ENCODE measurements at places on chromosomes 16 and 17.

DNA sequence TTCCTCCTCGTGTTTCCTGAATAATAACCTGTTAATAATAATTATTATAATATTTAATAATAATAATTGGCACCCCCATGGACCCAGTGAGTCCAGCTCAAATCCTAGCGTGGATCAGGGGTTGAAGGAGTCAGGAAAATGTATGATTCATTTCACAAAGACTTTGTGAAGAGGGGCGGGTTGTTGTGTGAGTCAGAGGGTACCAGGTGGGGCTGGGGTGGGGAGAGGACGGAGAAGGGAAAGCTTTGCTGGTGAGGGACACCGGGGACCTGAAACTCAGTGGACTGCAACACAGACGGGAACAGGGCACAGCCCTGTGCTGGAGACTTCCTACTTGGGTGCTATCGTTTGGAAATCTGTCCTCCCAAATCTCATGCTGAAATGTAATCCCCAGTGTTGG lies 3.1 kb upstream of the ADORA2B start:
- H3K27me3 ChIP-seq: no peaks in the 10 kb centered on the region
- DNase-seq: no peak
- H3K4me1 ChIP-seq: peaks cover 16% of the 10 kb centered on the region
- H3K4me3 ChIP-seq: no peak overlapping the region
- H3K27ac ChIP-seq: no peak overlapping the region
- no peaks in the 10 kb centered on the region for H3K36me3 ChIP-seq

GRCh38 chr17:72526769-72527168 lies 405.9 kb downstream of the SOX9 start:
- peaks cover 20% of the 10 kb centered on the region for H3K4me1 ChIP-seq
- no peak for DNase-seq
- H3K27me3 ChIP-seq: no peaks in the 10 kb centered on the region
- H3K4me3 ChIP-seq: no peak overlapping the region
- H3K27ac ChIP-seq: no peak overlapping the region

DNA sequence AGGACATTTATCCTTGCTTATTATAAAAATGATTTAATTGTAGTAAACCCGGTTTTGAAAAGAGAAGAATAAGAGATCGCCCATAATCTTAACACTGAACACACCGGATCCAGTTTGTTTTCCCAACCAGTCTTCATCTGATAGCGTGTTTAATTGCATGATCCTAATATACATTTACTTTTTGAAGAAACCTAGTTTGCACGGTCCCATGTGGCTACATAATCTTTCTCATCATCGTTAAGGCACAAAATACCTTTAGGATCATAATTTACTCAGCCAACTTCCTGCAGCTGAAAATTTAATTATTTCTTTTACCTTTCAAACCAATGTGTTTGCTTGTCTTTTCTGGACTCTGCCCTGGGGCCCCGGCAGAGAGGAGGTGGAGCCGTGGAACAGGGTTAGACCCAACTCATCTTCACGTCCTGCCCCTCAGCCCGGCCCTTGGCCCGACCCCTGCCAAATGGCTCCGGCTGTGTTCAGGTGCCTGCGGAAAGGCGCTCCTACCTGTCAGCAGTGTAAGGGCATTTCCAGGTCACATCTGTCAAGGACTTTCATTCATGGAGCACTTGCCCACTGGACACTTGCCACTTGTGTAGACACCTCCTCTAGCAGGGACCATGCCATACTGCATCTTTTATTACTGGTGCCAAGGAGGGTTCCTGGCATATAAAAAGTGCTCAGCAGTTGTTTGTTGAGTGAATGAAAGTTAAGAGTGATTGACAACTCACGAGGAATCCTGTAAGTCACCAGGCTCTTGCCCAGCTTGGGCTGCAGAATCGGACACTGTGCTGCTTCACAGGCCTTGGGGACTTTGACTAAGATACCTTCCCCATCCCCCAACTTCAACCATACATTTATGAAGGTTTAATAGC lies 28.6 kb downstream of the SMARCE1 start:
- DNase-seq: no peak
- H3K4me1 ChIP-seq: no peaks in the 10 kb centered on the region
- H3K4me3 ChIP-seq: no peak overlapping the region
- H3K36me3 ChIP-seq: no peaks in the 10 kb centered on the region
- H3K27ac ChIP-seq: no peak overlapping the region
- H3K27me3 ChIP-seq: no peaks in the 10 kb centered on the region

DNA sequence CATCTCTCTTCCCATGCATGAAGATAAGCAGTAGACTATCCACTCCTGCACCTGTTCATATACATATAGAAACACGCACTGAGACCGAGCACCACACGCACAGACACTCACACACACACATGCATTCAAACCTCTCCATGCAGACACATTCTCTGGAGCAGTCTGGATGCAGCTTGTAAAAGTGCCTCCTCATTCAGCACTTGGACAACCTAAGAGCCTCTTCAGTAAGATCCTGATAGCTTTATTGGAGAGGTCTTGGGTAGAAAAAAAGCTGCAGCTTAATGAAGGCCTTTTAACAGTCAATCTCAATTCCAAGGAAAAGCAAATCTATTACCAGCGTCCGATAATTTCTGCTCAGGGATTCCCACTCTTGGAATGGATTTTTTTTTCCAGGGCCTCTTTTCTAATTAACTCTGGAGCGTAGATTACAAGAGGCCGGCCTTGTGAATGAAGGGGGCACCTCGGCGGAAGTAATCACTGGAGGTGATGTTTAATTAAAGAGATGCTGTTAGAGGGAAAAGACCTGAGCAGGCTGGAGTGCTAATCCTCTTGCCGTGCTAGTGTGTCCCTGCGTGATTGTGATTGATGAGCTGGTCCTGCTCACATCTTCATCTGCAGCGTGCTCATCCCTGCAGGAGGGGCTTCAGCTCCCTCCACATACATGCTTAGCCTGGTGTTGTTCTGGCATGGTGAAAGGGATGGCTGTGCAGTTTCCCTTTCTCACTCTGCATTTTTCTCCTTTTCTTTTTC lies 155.1 kb downstream of the RBFOX1 start:
- DNase-seq: no peak
- no peaks in the 10 kb centered on the region for H3K4me1 ChIP-seq
- no peak overlapping the region for H3K4me3 ChIP-seq
- H3K27ac ChIP-seq: no peak overlapping the region
- H3K36me3 ChIP-seq: no peaks in the 10 kb centered on the region

DNA sequence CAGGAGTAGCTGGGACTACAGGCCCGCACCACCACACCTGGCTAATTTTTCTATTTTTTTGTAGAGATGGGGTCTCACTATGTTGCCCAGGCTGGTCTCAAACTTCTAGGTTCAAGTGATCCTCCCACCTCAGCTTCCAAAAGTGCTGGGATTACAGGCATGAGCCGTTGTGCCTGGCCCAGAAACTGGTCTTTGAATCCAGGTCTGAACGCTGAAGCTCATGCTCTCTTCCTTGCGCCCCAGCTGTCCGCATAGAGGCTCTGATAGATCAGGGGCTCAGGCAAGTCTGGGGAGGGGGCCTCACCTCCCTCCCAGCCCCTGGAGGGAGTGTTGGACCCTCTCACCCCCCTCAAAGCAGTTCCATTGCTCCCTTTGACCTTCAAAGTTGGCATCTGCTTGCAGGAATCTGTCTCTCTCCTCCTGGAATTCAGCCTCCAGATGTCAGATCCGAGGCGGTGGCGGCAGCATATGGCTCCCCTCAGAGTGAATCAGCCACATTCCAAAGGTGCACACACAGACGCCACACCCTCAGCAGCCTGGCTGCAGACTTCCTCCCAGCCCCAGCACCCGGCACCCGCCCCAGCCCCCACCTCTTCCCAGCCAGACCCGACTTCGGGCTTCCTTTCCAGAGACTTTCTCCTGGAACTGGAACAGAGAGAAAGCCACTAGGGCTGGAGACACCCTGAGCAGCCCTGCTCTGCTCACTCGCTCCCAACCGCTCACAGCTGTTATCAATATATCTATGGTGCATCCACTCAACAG lies 16.9 kb upstream of the GLIS2 start:
- H3K4me1 ChIP-seq: peaks cover 4% of the 10 kb centered on the region
- H3K4me3 ChIP-seq: no peak overlapping the region
- H3K27ac ChIP-seq: peak overlapping the region; percentile 70
- H3K36me3 ChIP-seq: no peaks in the 10 kb centered on the region
- DNase-seq: peak; percentile 39

DNA sequence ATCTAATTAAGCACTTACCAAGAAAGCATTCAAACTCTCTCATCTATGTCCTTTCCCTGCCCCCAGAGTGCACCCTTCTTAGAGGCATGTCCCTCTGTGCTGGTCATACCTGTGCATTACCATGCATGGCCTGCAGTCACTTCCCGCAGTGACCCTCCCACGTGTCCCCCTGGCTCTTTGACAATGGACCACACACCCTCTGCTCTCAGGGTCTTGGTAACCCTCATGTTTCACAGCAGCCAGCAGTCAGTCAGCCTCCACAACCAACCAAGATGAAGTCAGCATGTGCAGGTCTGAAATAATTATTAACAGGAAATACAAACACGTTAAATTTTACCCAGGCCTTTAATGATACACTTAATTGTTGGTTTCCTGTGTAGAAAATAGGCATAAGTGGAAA lies 10.1 kb downstream of the KRT33A start:
- no peak for DNase-seq
- no peak overlapping the region for H3K4me3 ChIP-seq
- H3K27me3 ChIP-seq: no peaks in the 10 kb centered on the region
- peaks cover 15% of the 10 kb centered on the region for H3K4me1 ChIP-seq

DNA sequence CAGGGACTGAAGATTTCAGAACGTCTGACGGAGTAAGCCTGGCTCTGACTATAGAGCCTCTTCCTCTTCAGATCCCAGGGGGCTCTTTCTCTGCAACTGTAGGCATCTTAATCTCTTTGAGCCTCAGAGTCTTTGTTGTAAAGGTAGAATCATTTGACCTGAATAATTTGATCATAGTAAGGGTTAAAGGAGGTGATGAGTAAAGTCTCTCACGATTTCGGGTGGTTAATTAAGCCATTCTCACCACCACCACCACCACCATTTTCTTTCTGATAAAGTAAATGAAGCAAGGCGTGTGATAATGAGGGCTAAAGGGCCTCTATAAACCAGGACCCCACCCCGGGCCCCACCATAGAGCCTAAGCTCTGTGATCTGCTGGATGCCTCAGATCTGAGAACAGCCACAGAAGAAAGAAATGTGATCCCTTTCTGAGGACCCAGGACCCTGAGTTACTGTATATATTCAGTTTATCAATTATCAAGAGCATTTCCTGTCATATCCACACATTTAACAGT lies 33.0 kb upstream of the ADAMTS18 start:
- DNase-seq: no peak
- H3K4me1 ChIP-seq: no peaks in the 10 kb centered on the region
- H3K27ac ChIP-seq: no peak overlapping the region

DNA sequence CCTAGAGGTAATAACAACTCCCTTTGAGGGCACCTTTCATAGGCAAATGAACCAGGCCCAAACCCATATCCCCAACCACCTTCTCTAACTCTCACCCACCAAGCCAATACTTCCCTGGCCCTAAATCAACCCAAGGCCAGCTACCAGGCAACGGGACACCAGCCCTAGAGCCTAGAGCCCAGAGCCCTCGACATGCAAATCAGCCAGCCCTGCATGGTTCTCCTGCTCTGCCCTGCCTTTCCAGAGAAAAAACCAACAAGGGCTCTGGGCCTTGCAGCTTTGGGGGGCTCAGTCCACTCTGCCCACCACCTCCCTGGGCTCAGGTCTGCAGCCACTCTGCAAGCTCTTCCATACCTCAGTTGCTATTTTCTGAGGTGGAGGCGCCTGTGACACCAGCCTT lies 55.0 kb downstream of the PITPNM3 start:
- DNase-seq: no peak
- no peak overlapping the region for H3K27ac ChIP-seq
- no peaks in the 10 kb centered on the region for H3K27me3 ChIP-seq
- H3K4me3 ChIP-seq: no peak overlapping the region
- H3K4me1 ChIP-seq: no peaks in the 10 kb centered on the region
- H3K36me3 ChIP-seq: no peaks in the 10 kb centered on the region

GRCh38 chr16:50942143-50942542 lies 200.3 kb downstream of the CYLD start:
- no peaks in the 10 kb centered on the region for H3K36me3 ChIP-seq
- no peak overlapping the region for H3K4me3 ChIP-seq
- H3K27me3 ChIP-seq: no peaks in the 10 kb centered on the region
- no peak for DNase-seq
- H3K4me1 ChIP-seq: peaks cover 5% of the 10 kb centered on the region

GRCh38 chr16:10196999-10197398 lies 14.8 kb upstream of the GRIN2A start:
- H3K36me3 ChIP-seq: no peaks in the 10 kb centered on the region
- H3K4me3 ChIP-seq: no peak overlapping the region
- DNase-seq: no peak
- H3K4me1 ChIP-seq: no peaks in the 10 kb centered on the region

- no peak overlapping the region for H3K4me3 ChIP-seq
- H3K36me3 ChIP-seq: peaks cover 17% of the 10 kb centered on the region
- DNase-seq: no peak
- H3K4me1 ChIP-seq: no peaks in the 10 kb centered on the region
- H3K27ac ChIP-seq: no peak overlapping the region
- no peaks in the 10 kb centered on the region for H3K27me3 ChIP-seq
These were observed 47.9 kb downstream of the SETD6 start for GRCh38 chr16:58563235-58563634.

- peaks cover 11% of the 10 kb centered on the region for H3K36me3 ChIP-seq
- H3K27me3 ChIP-seq: no peaks in the 10 kb centered on the region
- DNase-seq: no peak
These were observed 74.3 kb downstream of the PLD6 start for GRCh38 chr17:17131839-17132238.
